Cerebellar nuclear complex (tissue), 1 donor: ENCODE measurements at places on chromosomes 7 and 10.

DNA sequence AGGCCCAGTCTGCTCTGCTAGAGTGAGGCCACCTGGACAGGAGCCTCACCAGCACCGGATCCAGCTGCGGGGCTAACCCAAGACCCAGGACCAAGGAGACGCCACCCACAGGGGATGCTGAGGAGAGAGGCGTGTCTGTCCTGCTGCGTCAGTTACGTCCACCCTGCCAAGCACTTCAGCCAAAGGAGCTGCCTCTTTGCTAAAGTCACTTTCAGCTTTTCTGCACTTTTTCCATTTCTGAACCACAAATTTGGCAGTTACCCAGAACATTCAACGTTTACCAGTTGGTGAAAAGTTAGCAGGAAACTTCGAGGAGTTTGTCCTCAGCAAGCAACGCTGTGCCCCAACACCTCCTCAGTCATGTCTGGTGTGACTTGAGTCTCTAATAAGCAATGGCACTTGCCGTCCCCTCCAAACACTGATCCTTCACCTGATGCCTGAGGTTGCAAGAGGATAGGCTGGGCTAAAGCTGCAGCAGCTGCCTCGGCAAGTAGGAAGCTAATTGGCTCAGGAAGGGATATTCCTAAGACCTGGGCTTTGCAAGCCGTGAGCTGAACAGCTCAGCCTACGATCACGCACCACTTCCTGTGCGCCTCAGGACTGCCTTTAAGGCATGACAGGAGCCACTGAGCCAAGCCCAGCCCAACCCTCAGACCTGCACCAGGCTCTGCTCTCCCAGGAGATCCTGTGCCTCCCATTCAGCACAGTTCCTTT is 40.1 kb downstream of the KCNH2 start:
- DNase-seq = no peak

GRCh38 chr7:38335128-38335491 is 61.7 kb upstream of the TARP start:
- no peak for DNase-seq

GRCh38 chr7:159097661-159098423 is 46.8 kb downstream of the VIPR2 start:
- no peak for DNase-seq

DNA sequence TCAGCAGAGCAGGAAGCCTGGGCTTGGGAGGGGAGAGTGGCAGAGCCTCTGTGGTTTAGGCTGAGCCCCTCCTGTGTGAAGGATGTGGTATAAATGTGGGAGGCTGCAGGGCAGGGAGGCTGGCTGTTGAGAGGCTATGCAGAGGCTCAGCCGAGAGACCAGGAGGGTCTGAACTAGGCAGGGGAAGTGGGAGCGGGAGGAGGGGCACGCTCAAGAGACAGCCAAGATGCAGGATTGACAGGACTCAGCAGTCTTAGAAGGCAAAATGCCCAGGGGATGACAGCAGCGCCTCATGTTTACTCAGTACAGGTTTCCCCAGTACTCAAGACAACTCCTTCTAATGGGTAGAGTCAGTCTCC is 24.3 kb downstream of the BTBD16 start:
- DNase-seq = no peak

GRCh38 chr7:106616708-106617051 is 44.3 kb downstream of the CCDC71L start:
- no peak for DNase-seq

DNA sequence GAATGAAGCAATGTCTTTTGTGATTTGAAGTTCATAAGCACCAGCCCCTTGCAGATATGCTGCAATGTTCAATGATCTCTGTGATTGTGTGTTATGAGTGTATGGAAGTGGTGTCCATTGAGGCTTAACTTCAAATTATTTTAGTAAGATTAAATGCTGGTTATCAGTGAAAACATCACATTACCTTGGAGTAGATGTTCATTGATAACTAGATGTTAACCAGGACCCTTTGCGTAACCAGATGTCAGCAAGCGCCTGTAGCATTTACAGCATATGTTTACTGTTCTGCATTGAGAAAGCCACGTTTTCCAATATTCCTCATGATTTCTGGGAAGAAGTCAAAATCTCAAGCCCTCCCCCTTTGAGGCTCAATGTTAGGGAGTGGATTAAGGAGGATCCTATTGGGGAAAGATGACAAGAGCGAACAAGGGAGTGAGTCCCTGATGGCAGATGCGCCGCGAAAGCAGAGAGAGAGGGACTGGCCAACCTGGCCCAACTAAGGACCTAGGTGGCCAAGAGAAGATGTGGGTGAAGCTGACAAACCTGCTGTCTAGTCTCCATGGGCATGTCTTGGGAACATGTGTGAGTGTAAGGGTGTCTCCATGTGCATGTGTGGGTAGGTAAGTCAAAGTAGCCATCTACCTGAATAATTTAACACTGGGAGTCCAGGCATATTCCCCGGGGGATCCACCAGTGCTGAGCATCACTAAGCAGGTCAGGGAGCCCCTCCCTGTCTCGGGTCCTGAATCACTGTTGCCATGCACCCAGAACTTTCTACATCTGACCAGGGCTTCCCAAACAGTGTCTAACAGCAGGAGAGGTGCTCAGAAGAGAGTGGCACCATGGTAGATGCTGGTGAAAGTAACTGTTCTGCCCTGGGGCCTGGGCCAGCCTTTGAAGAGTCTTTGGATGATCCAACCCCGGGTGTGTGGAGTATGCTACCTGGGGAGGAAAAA is 141.6 kb upstream of the GDF10 start:
- DNase-seq = no peak
